ENCODE measurements at places on chromosomes 2 and 18. TPM values are rescaled to one million over a fixed set of nuclear protein-coding genes. Genes with fewer than 3 reads are reported as not detected.

HOXD12 gene
- total RNA-seq: not detected

- DNase-seq: no peak
These were observed 63.8 kb downstream of the HAUS1 start for GRCh38 chr18:46167971-46168370.

DNA sequence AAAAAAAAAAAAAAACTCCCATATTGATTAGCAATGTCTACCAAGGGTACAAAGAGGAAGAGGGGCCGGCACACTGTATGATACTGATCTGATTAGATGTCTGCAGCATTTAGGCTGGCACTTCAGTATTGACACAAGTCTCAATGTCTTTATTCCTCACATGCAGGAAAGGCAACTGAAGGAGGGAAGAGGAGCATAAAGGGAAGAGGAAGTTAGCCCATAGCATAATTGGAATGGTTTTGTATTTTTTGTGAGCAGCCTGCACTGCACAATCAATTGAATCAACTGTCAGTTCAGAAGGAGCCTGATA lies 79.0 kb downstream of the DNER start:
- no peak for DNase-seq

DNA sequence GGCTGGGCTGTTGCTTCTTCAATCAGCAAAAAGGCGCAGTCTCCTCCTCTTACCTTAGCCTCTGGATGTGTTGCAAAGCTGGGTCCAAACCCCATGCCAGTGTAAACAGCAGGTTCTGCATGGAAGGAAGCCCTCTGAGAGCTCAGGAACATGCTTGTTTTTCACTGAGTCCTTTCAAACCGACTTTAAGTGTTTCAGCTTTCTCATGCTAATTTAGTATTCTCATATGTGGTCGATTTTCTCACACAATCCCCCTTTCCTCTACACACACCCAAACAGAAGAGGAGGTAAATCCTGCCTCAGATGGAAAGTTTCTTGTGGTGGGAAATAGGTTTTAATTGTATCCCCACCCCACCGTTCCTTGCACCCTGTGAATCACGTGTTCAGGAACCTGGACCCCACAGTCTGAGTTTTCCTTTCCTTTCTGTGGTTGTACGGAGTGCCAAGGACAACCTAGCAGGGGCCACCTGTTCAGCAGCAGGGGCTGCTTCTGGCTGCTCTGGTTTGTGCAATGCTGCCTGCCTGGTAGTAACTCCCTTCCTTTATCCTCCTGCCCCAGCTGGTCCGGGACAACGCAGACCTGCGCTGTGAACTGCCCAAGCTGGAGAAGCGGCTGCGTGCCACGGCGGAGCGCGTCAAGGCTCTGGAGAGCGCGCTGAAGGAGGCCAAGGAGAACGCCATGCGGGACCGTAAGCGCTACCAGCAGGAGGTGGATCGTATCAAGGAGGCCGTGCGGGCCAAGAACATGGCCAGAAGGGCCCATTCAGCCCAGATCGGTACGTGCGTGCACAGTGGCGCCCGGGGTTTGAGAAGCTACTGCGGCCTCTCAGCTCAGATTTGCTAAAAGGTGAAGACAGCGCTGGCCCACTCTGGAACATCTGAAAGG lies 28.7 kb upstream of the LYPD6B start:
- no peak for DNase-seq
